Fibroblast of lung (primary cell): ENCODE measurements at places on chromosomes 3 and 15. TPM values are rescaled to one million over a fixed set of nuclear protein-coding genes. Genes with fewer than 3 reads are reported as not detected.

DNA sequence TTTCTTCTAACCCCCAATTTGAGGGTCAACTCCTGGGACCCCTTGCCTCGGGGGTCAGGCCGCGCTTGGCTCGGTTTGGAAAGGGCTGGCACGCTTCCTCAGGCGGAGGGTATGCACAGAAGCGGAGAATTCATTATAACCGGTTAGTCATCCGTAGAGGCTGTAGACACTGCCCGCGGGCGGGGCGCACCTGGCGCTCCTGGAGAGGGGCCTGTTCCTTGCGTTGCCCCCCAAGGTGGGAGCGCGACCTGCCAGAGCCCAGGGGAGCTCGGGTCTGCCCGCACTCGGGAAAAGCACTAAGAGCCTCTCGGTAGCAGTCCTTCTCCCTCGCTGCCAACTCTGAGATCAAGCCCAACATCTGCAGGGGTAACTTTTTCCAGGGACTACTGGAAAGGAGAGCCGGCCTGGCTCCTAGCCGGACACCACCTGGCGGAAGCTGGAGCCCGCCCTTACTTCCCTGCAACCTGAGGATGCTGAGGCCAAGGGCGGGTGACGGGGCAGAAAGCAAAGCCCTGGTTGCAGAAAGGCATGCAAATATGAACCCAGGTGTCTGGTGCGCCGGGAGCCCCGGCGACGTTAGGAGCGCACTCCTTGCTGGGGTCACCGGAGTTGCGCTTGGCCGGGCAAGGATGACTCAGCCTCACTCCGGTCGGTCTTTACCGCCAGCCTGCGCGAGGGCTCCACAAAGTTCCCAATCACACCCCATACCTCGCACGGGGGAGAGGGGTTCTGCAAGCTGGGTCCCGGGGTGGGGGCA lies 1.5 kb upstream of the CACNA2D3 start:
- H3K4me1 ChIP-seq = no peaks in the 10 kb centered on the region
- no peak for DNase-seq
- H3K27ac ChIP-seq = no peak overlapping the region
- no peaks in the 10 kb centered on the region for H3K36me3 ChIP-seq
- H3K27me3 ChIP-seq = peaks cover 29% of the 10 kb centered on the region
- H3K4me3 ChIP-seq = no peak overlapping the region

GRCh38 chr3:74614107-74614967 lies at the start of gene CNTN3:
Gene CNTN3, minus strand, starts transcription at chr3:74614659. Its CDS starts 93,547 bp downstream, at chr3:74521112.
- H3K4me3 ChIP-seq = peak within 1 kb of the TSS; percentile 75
- H3K36me3 ChIP-seq = no peaks in the 10 kb centered on the region
- peak; percentile 26 for DNase-seq
- H3K27ac ChIP-seq = no peak within 1 kb of the TSS
- H3K4me1 ChIP-seq = peaks cover 2% of the 10 kb centered on the region

GRCh38 chr3:71294919-71295318 lies 288.6 kb downstream of the FOXP1 start:
- H3K36me3 ChIP-seq = no peaks in the 10 kb centered on the region
- H3K27me3 ChIP-seq = no peaks in the 10 kb centered on the region
- H3K4me1 ChIP-seq = no peaks in the 10 kb centered on the region
- no peak overlapping the region for H3K4me3 ChIP-seq
- no peak for DNase-seq

DNA sequence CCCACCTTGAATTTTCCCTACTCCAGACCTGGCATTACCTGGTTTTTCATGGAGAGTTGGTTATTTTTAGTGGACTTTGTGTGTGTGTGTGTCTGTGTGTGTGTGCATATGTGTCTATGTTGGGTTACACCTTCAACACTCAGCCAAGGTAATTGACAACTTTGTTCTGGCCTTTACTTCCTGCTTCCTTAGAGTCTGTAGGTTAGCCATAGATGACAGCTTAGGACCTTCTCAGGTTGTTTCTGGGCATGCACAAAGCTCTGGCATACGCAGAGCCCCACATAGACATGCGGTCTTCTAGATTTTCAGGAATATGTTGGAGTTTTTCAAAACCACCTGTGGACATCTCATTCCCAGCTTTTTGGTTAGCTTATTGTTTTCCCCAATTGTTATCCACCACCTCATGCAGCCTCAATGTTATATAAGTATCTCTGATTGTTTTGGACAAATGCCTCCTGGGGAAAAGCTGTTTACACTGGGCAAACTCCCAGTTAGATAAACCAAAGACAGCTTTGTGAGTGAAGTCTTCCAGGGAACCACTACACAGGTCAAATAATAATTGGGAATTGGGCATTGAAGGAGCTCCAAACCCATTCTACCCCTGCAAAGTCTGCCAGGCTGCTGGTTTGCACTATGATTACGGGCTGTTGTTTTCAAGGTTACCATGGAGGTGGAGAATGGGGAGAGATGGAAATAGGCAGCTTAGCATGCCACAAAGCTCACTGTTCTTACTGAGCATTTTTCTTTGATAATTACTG lies 201.2 kb downstream of the ADAMTSL3 start:
- no peak overlapping the region for H3K27ac ChIP-seq
- no peak overlapping the region for H3K4me3 ChIP-seq
- peaks cover 5% of the 10 kb centered on the region for H3K4me1 ChIP-seq
- H3K27me3 ChIP-seq = no peaks in the 10 kb centered on the region
- DNase-seq = peak; percentile 40

GRCh38 chr3:50623840-50624474 lies 7.0 kb downstream of the MAPKAPK3 start:
- no peak overlapping the region for H3K4me3 ChIP-seq
- no peak overlapping the region for H3K27ac ChIP-seq
- peak; percentile 28 for DNase-seq
- H3K36me3 ChIP-seq = no peaks in the 10 kb centered on the region
- H3K27me3 ChIP-seq = no peaks in the 10 kb centered on the region
- peaks cover 8% of the 10 kb centered on the region for H3K4me1 ChIP-seq

DNA sequence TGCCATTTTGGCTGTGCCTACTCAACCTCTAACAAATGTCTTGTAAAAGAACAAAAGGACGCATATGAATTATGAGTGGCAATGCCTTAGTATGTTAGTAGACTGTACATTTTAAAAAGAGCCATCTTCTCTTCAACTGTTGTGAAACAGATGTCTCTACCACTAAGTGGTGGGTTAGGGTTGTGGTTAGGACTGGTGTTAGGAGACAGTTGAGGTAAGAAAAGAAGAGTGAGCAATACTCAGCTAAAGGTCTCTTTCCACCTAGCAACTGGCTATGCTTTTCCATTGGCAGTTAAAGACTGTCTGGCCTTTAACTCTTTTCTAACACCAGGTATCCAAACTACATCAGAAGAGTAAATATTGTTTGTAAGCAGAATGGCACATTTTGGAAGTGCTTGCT lies 221.7 kb upstream of the TBC1D5 start:
- no peaks in the 10 kb centered on the region for H3K36me3 ChIP-seq
- H3K4me3 ChIP-seq = no peak overlapping the region
- no peak overlapping the region for H3K27ac ChIP-seq
- no peaks in the 10 kb centered on the region for H3K4me1 ChIP-seq

- H3K4me1 ChIP-seq = peaks cover 3% of the 10 kb centered on the region
- no peak overlapping the region for H3K4me3 ChIP-seq
- peak; percentile 44 for DNase-seq
- H3K27me3 ChIP-seq = no peaks in the 10 kb centered on the region
- H3K36me3 ChIP-seq = no peaks in the 10 kb centered on the region
Measured at GRCh38 chr15:60917461-60918145, 311.5 kb downstream of the RORA start.

- H3K4me1 ChIP-seq = peaks cover 30% of the 10 kb centered on the region
- H3K27ac ChIP-seq = no peak overlapping the region
- DNase-seq = no peak
- H3K36me3 ChIP-seq = no peaks in the 10 kb centered on the region
Measured at GRCh38 chr3:192881159-192881786, 36.4 kb downstream of the MB21D2 start.

- H3K4me1 ChIP-seq = no peaks in the 10 kb centered on the region
- no peaks in the 10 kb centered on the region for H3K27me3 ChIP-seq
- no peak overlapping the region for H3K4me3 ChIP-seq
- no peak for DNase-seq
Measured at GRCh38 chr15:100152463-100152862, 189.3 kb downstream of the ADAMTS17 start.

GRCh38 chr15:56383010-56383409 lies 17.8 kb downstream of the TEX9 start:
- H3K4me3 ChIP-seq = no peak overlapping the region
- no peaks in the 10 kb centered on the region for H3K36me3 ChIP-seq
- no peaks in the 10 kb centered on the region for H3K4me1 ChIP-seq

GRCh38 chr3:100761211-100761942 lies 52.1 kb downstream of the TFG start:
- H3K36me3 ChIP-seq = no peaks in the 10 kb centered on the region
- H3K4me1 ChIP-seq = no peaks in the 10 kb centered on the region
- no peak for DNase-seq
- no peak overlapping the region for H3K4me3 ChIP-seq

- H3K4me1 ChIP-seq = no peaks in the 10 kb centered on the region
- no peaks in the 10 kb centered on the region for H3K36me3 ChIP-seq
- no peak overlapping the region for H3K4me3 ChIP-seq
- no peak overlapping the region for H3K27ac ChIP-seq
Measured at GRCh38 chr3:179695672-179696313, 43.0 kb downstream of the USP13 start.

GRCh38 chr15:45449916-45450867 lies 71.8 kb upstream of the GATM start:
- H3K27me3 ChIP-seq = no peaks in the 10 kb centered on the region
- no peak overlapping the region for H3K4me3 ChIP-seq
- no peak for DNase-seq
- no peaks in the 10 kb centered on the region for H3K36me3 ChIP-seq
- H3K27ac ChIP-seq = no peak overlapping the region

- H3K4me3 ChIP-seq = no peak overlapping the region
- DNase-seq = no peak
- no peaks in the 10 kb centered on the region for H3K4me1 ChIP-seq
- no peak overlapping the region for H3K27ac ChIP-seq
- no peaks in the 10 kb centered on the region for H3K27me3 ChIP-seq
Measured at GRCh38 chr3:10574101-10574620, 68.8 kb upstream of the ATP2B2 start.

DNA sequence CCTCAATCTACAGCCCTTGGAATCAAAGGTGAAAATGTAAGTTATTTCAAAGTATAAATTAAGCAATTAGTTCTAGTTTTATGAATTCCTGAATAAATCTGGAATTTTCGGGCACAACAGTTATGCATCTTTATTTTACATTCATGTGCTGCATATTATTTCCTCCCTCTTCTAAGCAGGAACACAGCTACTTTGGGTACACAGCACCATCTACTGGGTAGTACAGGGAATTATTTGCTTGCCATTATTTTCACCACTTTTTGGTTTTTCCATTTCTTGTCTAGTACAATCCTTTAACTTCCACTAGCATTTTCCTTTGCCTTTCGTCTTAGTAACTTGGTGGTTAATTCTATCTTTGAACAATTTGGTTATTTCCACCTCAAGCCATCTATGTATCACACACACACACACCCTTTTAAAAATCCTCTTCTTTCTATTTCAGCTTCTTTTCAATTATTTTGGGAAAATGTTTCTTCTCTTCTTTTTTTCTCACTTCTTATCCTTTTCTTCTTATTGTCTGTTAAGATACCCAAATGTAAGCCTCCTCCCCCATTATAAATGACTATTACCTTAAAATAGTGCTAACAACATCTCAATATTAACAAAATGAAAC lies 451.0 kb downstream of the MFSD1 start:
- H3K4me1 ChIP-seq = no peaks in the 10 kb centered on the region
- peak; percentile 67 for DNase-seq
- H3K4me3 ChIP-seq = no peak overlapping the region
- H3K27me3 ChIP-seq = no peaks in the 10 kb centered on the region

DNA sequence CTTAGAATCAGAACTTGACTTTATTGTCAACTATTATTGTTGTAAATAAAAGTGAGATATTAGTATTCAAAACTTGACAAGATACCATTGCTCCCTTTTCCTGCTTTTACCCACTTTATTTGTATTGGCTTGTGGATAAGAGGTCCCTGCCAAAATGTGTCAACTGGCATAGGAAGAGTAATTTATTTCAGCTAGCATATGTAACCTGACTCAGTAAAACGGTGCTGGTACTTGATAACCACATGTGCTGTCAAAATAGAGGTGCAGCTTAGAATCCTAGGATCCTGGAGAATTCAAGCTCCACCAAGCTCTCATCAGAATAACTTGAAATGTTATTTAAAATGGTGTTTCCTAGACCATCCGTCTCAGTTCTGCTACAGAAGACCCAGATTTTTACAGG lies 90.2 kb upstream of the TGFBR2 start:
- peak; percentile 86 for DNase-seq
- peaks cover 8% of the 10 kb centered on the region for H3K4me1 ChIP-seq
- H3K27ac ChIP-seq = no peak overlapping the region
- no peaks in the 10 kb centered on the region for H3K36me3 ChIP-seq
- H3K27me3 ChIP-seq = no peaks in the 10 kb centered on the region

DNA sequence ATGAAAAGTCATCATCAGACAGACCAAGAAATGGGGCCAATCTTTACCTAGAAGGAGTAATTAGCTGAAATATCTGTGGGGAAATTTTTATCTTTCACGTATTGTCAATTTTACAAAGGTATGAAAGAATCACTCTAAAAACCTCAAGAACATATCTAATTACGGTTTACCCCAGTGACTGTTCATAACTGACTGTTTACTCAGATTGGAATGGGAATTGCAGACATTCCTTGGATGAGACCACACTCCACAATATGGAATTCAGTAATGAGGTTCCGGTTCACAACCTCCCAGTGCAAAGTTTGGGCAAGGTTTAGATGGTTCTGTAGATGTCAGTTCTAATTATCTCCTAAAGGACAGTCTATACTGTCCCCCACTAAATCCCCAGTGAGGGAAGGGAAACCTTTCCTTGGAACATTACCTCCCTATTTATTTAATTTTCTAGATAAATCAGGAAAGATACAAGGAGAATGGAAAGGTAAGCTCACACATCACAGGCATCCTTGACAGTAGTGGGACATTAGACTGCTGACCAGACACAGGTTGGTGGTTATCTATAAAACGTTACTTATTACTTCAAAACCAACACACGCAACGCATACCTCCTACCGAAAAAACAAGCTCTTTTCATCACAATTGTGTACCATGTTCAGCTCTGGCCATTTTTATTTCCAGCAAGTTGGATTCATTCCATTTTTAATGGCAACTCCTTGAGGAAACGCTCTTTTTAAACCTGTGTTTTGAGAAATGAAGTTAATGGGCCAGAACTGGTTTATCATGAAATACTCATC lies 129.9 kb downstream of the RORA start:
- H3K36me3 ChIP-seq = no peaks in the 10 kb centered on the region
- no peaks in the 10 kb centered on the region for H3K4me1 ChIP-seq
- H3K27me3 ChIP-seq = no peaks in the 10 kb centered on the region
- H3K27ac ChIP-seq = no peak overlapping the region
- DNase-seq = no peak

- no peaks in the 10 kb centered on the region for H3K4me1 ChIP-seq
- H3K36me3 ChIP-seq = no peaks in the 10 kb centered on the region
- H3K27me3 ChIP-seq = no peaks in the 10 kb centered on the region
- no peak for DNase-seq
Measured at GRCh38 chr15:81015621-81016488, 15.1 kb downstream of the TLNRD1 start.

- no peak for DNase-seq
- no peaks in the 10 kb centered on the region for H3K27me3 ChIP-seq
- no peak overlapping the region for H3K4me3 ChIP-seq
- H3K4me1 ChIP-seq = peaks cover 32% of the 10 kb centered on the region
- peak overlapping the region; percentile 39 for H3K27ac ChIP-seq
- no peaks in the 10 kb centered on the region for H3K36me3 ChIP-seq
Measured at GRCh38 chr15:90033448-90033847, 32.3 kb downstream of the ZNF710 start.

The PPP1R14D gene
- not detected in 2 replicates for total RNA-seq

The ADAMTSL3 gene
- total RNA-seq = 0.17 and 0.26 TPM in 2 replicates

The ZBED2 gene
- not detected in 2 replicates for total RNA-seq

The NTRK3 gene
- 0.77 TPM in 1 of 2 replicates, not detected in the other for total RNA-seq

The LYZL4 gene
- total RNA-seq = not detected in 2 replicates

The GPR160 gene
- total RNA-seq = 0.50 and 0.51 TPM in 2 replicates

The DUOXA1 gene
- not detected in 2 replicates for total RNA-seq

The HRG gene
- total RNA-seq = not detected in 2 replicates

The HES1 gene
- 0.17 and 0.51 TPM in 2 replicates for total RNA-seq

The TMEM207 gene
- not detected in 2 replicates for total RNA-seq
